NCI-H1105 treated with DMSO at 0.1 percent for 48 hours (cell line): ENCODE measurements at places on chromosomes 12 and 14.

DNA sequence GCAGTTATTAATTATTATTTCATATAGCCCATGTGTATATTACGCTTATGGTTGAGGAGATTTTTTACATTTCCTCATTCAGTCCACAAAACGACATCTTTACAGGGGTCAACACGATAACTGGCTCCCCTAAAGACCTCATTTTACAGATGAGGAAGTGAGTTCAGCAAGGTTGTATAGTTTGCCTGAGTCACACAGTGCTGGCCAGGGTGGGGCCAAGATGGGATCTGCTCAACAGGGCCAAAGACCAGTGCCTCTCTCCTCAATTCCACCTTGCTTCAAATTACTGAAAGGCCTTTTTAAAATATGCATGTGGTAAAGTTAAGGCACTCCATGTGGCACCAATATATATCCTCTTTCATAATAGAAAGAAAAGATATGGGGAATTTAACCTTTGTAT, 13.1 kb downstream of the GRIN2B start:
- no peak for DNase-seq

GRCh38 chr12:22631863-22632463, 7.0 kb downstream of the ETNK1 start:
- peak; percentile 19 for DNase-seq

- DNase-seq, result peak; percentile 16
These were observed 49.5 kb downstream of the TSPAN19 start for GRCh38 chr12:84986586-84986985.

GRCh38 chr14:59336706-59337105, 128.5 kb downstream of the GPR135 start:
- DNase-seq, result no peak

- DNase-seq, result no peak
These were observed 117.5 kb upstream of the EVL start for GRCh38 chr14:99947695-99948094.

DNA sequence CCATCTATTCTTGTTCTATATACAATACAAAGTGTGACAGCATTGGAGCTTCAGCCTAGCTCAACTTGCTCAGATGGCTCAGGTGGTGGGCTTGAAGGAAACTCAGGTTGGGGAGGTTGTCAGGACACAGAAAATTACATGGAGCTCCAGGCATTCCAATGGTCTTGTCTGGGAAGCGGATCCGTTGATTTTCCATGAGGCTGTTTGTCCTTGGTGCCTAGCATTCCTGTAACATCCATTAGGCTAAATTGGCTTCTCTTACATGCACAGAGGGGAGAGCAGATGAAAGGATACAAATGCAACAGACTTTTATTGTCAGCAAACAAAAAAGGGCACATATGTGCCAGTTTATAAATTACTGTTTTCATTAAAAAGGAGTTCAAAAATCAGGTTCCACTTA, 75.5 kb upstream of the OTX2 start:
- DNase-seq, result no peak

GRCh38 chr12:85065837-85066482, 29.8 kb downstream of the LRRIQ1 start:
- DNase-seq, result no peak

GRCh38 chr12:51326698-51327439, 2.9 kb upstream of the BIN2 start:
- DNase-seq, result no peak

GRCh38 chr12:49937639-49938300, 12.8 kb upstream of the AQP2 start:
- DNase-seq, result no peak

DNA sequence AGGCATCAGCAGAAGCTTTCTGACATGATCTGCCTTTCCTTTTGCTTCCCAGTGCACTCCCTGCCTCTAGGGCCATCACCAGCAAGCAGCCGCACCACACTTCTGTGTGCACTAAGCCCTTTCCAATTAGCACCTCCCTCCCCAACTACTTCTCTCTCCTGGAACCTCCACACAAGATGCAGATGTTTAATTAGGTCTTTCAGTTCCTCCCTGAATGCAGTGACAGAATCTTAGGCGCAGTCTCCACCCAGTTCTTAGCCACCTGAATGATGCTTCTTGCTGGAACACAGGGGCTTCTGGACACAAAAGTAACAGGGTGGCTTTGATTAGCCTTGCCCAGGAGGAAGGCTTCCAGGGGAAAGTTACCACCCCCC, 32.9 kb downstream of the NIN start:
- DNase-seq, result no peak

GRCh38 chr14:98501335-98501734, 770.7 kb downstream of the BCL11B start:
- no peak for DNase-seq

GRCh38 chr12:41336041-41336549, 148.0 kb downstream of the PDZRN4 start:
- no peak for DNase-seq

DNA sequence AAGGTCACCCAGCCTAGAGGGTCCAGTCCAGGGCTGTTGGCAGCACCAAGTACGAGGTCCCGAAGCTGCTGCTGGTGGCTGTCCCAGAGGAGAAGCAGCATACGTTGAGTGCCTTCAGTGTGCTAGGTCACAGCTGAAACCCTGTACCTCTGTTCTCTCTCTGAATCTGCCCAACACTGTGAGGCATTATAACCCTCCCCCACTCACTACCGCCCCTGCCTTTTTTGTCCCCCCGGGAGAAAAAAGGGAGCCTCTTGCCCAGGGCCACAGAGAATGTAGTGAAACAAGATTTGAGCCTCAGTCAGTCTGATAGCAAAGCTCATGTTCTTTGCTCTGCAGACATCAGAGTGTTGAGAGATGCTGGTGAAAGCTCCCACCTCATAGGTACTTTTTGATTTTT, 53.4 kb downstream of the PPP2R5C start:
- DNase-seq, result no peak

DNA sequence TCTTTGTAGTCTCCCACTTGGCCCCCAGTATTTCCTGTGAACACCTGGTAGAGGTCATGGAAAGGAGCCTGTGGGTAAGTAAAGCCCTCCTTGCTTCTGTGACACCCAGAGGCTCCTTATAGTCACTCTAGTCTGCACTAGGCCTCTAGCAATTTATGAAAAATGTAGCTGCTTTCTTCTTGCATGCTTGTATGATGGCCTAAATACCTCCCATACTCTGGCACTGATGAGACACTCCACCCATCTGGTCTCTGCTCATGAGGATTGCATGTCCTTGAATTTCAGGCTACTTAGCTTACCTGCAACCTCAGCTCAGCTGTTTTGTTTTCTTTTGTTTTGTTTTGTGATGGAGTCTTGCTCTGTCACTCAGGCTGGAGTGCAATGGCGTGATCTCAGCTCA, 4.6 kb upstream of the A2ML1 start:
- DNase-seq, result no peak

DNA sequence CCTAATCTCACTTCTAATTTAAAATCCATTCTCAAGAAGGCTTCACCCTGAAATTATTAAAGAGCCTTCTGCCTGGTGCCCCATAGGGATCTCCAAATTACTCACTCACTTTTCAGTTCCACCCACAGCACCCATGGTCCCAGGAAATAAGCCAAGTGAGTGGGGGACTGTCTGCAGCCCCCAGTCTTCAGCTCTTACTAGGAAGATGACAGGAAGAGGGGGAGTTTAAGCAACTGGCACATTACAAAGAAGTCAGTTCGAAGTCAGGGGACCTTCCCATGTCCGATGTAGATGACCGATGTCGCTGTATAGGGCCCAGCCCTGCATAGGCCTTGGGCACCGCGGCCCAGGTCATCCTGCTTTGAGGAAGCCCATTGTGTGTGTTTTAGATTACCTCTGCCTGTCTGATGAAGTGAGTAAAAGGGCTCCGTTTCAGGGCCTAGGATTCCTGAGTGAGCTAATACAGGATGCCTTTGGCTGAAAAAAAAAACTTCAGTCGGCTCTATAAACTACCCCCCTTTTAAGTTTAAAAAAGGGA, 1.9 kb downstream of the ACTN1 start:
- DNase-seq, result no peak

- peak; percentile 96 for DNase-seq
These were observed 26.2 kb downstream of the KITLG start for GRCh38 chr12:88553941-88554658.

DNA sequence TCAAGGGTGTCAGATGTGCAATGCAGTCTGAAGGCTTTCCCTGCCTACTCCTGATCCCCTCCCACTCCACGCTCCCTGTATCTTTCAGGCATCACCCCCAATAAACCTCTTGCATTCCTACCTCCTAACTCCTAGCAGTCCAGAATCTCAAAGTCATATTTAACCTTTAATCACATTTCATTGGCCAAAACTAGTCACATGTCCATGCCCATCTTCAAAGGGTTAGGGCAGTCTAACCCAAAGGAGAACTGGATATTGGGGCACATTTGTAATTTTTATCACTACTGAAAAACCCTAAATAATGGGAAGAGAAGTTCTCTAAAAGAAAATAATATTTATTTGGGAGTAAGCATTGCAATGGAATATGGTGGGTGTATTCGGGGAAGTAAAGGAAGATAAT, 5.4 kb upstream of the C12orf75 start:
- no peak for DNase-seq

DNA sequence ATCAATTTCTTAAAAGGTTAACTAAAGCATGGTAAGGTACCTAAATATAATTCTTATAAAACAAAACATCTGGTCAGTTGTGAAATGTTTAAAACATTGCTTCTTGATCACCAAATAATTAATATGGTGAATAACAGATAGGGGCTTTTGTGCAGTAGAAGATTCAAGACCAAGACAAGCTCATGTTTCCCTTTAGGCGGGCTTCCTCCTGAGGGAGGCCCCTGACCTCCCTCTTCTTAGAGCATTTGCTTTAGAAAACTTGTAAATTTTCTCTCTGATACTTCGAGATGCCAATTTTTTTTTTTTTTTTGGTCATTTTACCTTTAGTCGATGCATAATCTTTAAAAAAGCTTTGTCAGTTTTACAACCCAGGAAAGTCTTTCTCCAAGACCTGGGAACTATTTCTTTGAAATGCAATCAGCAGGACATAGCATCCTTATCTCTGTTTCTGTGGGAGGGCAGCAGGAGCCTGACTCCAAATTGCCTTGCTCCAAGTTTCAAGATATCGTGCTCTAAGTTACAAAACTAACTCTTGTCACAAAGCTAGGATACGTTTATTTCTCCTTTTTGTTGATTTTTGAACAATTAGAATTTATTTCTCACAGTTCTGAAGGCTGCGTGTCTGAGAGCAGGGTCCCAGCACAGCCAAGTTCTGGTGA, 66.6 kb upstream of the BICD1 start:
- DNase-seq, result no peak

DNA sequence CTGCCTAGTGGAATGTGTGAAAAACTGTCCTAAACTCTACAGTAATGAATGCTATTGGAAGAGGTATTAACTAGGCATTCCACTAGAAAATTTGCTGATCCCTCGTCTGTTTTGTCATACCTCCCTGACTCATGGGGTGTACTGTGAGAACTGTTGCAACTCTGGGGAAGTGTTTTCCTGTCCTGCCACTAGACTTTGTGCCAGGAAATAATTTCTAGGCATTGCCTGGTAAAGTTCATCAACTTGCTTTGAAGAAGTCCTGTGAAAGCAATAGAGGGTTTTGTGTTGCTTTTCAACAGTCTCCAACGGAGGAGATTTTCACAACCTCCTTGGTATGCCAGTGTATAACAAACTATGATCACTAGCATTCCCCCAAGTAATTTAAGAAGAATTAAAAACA, 139.9 kb downstream of the AKAP6 start:
- DNase-seq, result no peak

GRCh38 chr12:32419520-32419960, 20.2 kb downstream of the FGD4 start:
- no peak for DNase-seq

GRCh38 chr14:99100497-99101270, 171.3 kb downstream of the BCL11B start:
- no peak for DNase-seq

DNA sequence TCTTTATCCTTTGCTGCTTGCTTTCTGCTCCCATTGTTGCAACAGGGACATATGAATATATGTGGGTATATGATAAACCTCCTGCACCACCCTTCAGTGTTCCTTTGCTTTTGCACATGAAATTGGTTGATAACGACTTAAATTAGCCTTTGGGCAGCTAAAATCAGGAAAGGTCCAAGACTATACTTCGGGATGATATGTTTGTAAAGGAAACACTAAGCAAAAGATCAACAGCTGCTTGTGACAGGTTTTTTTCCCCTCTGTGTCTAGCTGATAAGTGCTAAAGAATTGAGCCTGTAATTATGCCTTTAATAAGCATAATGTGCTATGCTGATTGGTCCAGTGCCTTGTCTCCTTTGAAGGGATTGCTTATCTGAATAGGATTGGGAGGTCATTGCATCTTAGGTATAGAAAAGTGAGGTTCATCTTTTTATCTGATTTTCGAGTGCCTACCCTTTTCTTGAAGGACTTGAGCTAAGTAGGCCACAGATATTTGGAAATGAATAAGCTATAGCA, 59.4 kb downstream of the PPHLN1 start:
- DNase-seq, result no peak

DNA sequence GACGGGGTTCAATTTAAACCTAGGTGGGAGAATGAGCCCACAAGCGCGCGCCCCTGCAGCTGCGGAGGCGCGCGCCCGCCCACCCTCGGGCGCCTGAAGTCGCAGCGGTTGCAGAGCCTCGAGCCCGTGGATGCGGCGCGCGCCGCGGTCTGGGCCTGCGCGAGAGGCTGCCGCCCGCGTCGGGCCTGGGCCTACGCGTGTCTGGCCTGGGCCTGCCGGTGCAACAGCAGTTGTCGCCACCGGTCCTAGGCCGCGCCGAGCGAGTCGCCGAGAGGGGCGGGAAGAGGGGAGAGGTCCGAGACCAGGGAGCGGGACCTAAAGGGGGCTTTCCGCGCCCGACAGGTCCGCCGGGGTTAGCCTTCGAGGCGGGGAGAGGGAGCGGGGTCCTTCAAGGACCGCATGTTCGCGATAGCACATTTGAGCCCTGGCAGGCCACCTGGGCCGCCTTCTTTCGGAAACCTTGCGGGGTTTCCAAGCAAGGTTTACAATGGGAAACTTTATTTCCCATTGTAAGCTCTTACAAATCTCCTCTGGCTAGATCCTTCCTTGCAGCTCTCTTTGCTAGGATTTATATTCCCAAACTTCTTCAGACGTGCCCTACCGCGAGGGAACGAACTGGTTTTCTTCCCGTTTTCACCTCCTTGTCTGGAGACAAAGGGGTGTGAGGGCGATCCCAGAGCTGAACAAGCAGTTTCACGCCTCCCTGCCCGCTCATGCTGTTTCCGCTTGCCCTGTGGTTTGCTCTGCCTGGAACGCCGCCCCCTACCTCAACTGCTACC, 6.8 kb downstream of the SIX6 start:
- DNase-seq, result no peak

- peak; percentile 24 for DNase-seq
These were observed 176.7 kb downstream of the CALM1 start for GRCh38 chr14:90573385-90574105.

GRCh38 chr12:125841332-125841731, 776.1 kb downstream of the AACS start:
- no peak for DNase-seq
